ENCODE measurements at places on chromosomes 13 and 19. TPM values are rescaled to one million over a fixed set of nuclear protein-coding genes. Genes with fewer than 3 reads are reported as not detected.

GRCh38 chr19:40424637-40425449 is 949 bp downstream of the SERTAD1 start:
- peak overlapping the region; percentile 53 for H3K4me3 ChIP-seq
- H3K4me1 ChIP-seq, result peaks cover 5% of the 10 kb centered on the region
- H3K27ac ChIP-seq, result peak overlapping the region; percentile 88
- H3K27me3 ChIP-seq, result no peaks in the 10 kb centered on the region

Gene PTPRS
- 33.2 TPM for total RNA-seq

DNA sequence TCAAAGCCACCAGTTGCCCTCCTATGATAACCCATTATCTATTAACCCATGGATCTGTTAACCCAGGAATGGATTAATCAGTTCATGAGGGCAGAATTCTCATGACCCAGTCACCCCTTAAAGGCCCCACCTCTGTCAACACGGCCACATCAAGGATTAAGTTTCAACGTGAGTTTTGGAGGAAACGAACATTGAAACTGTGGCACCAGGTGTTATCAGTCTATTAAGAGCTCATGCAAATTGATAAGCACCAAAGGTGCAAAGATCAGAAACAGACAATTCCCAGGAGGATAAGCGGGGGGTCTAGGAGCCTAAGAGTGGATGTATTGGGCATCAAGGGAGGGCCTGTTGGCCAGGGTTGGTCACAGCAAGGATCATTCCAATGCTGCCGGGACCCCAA is 19.9 kb upstream of the ELAVL1 start:
- no peaks in the 10 kb centered on the region for H3K27me3 ChIP-seq
- H3K36me3 ChIP-seq, result no peaks in the 10 kb centered on the region
- H3K27ac ChIP-seq, result no peak overlapping the region
- peaks cover 21% of the 10 kb centered on the region for H3K4me1 ChIP-seq
- no peak overlapping the region for H3K4me3 ChIP-seq

Gene FGF21
- total RNA-seq, result 5.5 TPM

DNA sequence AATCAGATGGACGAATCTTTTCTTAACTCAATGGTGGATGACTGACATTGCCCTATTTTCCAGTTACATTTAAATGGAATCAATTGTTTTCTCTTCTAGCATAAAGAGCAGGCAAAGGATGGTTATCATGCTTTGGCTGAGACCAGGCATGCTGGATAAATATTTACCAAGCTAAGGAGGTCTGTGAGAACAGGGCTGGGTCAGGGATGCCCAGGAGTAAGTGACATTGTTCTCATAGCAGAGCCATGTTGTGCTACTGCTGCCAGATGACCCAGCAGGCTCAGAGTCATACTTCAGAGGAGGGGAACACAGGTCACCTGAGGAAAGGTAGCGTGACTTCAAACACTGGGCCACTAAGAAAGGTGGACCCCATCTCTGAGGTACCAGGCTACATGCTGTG is 116.0 kb upstream of the RNF113B start:
- H3K27me3 ChIP-seq, result no peaks in the 10 kb centered on the region
- no peak overlapping the region for H3K4me3 ChIP-seq
- no peak overlapping the region for H3K27ac ChIP-seq
